ENCODE measurements at places on chromosomes 2 and 18.

GRCh38 chr2:241721852-241722251 is 12.6 kb upstream of the D2HGDH start:
- no peak for DNase-seq

DNA sequence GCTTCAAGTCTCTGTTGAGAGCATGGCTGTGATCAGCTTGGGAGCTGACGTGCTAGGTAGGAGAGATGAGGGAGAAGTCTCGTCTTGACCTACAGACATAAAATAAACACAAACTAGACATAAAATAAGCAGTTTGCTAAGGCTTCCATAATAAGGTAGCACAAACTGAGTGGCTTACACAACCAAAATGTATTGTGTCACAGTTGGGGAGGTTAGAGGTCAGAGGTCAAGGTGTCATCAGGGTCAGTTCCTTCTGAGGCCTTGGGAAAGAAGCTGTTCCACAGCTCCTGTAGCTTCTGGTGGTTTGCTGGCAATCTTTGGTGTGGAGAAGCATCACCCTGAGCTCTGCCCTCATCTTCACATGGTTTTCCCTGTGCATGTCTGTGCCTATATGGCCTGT is 20.2 kb downstream of the DAW1 start:
- DNase-seq, result no peak

DNA sequence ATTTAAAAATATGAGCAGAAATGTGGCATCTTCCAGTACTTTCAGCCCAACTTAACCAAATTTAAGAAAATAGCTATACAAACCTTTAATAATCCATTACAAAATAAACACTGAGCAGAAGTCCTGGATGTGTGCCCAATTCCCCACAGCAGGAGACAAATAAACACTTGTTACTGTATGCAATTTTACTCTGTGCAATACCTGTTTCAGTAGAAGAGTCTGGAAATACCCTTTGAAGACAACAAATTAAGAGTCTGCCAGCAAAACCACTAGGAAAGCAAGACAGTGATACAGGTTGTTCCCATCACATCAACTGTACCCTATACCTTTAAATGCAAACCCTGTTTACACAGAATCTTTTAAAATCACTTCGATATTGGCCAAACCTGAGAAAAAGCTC is 41.4 kb upstream of the RNU4ATAC start:
- no peak for DNase-seq

DNA sequence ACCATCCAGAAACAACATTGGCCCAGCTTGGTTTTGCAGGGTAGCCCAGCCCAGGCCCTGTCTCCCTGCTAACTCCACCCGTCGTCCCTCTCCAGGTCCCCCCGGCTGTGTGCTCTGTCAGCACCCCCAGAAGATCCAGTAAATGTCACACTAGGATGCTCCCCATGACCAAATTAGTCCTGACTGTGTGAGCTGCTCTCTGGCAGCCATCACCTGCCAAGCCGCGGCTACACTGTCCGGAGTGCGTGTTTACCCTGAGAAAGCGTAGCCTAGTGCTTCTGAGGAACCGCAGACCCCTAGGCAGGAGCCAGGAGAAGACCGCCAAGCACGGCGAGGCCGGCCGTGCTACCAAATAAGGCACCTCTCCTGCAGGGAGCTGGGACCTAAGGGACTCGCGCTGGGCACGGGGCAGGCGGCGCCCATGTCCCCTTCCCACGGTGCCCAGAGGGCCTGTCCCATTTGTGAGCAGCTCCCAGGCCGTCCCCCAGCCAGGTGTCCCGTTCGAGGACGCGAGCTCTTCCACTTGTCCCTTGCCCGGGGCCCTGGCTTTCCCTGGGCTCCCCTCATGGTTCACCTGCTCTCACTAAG is 849.9 kb downstream of the RNF144A start:
- DNase-seq, result no peak

DNA sequence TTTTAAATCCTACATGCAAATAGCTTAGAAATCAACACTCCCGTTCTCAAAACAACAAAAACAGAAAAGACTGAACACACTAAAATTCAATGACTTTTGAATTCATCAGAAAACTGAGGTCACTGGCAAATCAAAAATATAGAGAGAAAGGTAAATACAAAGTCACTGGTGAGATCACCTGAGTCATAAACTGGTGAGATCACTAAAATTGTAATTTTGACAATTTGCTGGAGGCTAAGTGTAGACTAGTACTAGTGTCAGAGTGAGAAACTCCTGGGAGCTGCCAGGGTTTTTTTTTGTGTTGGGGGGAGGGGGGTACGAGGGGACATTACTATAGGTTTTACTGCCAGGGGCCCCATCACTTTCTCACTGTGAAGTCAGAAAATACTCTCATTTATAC is 1876.0 kb upstream of the CELF4 start:
- DNase-seq, result no peak

GRCh38 chr18:59834267-59834666 is 65.5 kb upstream of the PMAIP1 start:
- no peak for DNase-seq

DNA sequence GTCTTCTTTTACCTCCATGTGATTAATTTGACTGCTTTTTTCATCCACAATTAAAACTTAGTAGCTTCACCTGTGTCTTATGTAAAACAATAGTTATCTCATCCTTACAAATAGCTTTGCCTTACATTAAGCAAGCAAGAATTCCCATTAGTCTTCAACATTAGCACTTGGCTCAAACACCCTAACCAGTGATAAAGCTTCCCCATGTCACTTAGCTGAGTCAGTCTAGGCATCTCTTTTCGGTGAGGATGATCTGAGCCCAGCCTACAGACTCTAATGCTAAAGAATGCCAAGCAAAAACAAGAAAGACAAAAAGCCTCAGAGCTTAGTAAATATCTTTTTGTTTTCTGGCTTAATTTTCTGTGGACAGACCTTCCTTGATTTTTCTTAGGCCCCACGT is 26.1 kb downstream of the GAD1 start:
- no peak for DNase-seq

DNA sequence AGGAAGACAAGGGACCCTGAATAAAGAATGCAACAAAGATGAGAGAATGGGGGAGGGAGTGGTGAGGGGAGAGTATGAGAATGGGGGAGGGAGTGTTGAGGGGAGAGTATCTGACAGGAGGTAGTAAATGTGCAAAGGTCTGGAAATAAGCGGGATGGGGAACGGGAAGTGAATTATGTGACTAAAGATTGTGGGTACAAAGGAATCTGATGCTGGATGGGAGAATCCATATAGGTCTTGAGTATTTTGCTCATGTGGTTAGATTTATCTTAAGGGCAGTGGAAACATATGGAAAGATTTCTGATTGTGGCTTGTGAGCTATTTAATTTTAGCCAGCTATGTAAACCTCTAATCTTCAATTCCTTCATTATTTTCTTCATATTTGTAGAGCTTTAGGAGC is 593.4 kb downstream of the DCC start:
- DNase-seq, result no peak

Data from GM12864 (cell line).